Kidney epithelial cell (primary cell): ENCODE measurements at places on chromosomes 5 and 9. TPM values are rescaled to one million over a fixed set of nuclear protein-coding genes. Genes with fewer than 3 reads are reported as not detected.

PCDHB2 gene
- 5.7 and 5.8 TPM in 2 replicates for total RNA-seq

RANBP17 gene
- 7.1 and 10.4 TPM in 2 replicates for total RNA-seq

AGXT2 gene
- not detected in 2 replicates for total RNA-seq

CAVIN4 gene
- 3.1 and 3.6 TPM in 2 replicates for total RNA-seq

FGFR4 gene
- 16.4 and 34.5 TPM in 2 replicates for total RNA-seq

HSPB3 gene
- 0.50 TPM in 1 of 2 replicates, not detected in the other for total RNA-seq

PLEKHG4B gene
- 4.0 and 5.4 TPM in 2 replicates for total RNA-seq

GOLM1 gene
- 84.0 and 92.6 TPM in 2 replicates for total RNA-seq

SEMA5A gene
- 4.0 and 4.7 TPM in 2 replicates for total RNA-seq

ALDOB gene
- not detected in 2 replicates for total RNA-seq

OGN gene
- total RNA-seq: not detected in 2 replicates

PTCH1 gene
- total RNA-seq: 2.8 and 7.3 TPM in 2 replicates

INPP5E gene
- total RNA-seq: 14.5 and 20.6 TPM in 2 replicates

ELAVL2 gene
- total RNA-seq: 0.68 and 0.92 TPM in 2 replicates

RNF38 gene
- total RNA-seq: 27.6 and 33.0 TPM in 2 replicates

ESM1 gene
- 3.8 and 7.2 TPM in 2 replicates for total RNA-seq

NEUROG1 gene
- total RNA-seq: 0.04 TPM in 1 of 2 replicates, not detected in the other

CEL gene
- 0.68 and 1.2 TPM in 2 replicates for total RNA-seq

ARL14EPL gene
- not detected in 2 replicates for total RNA-seq

RNF145 gene
- total RNA-seq: 46.7 and 52.9 TPM in 2 replicates

TEX48 gene
- total RNA-seq: not detected in 2 replicates

IFNA13 gene
- total RNA-seq: not detected in 2 replicates
